AG04449 (cell line): ENCODE measurements at places on chromosomes 4 and X.

GRCh38 chrX:25241461-25241860, 225.7 kb upstream of the ARX start:
- DNase-seq = no peak

- no peak for DNase-seq
Observed at GRCh38 chr4:4770610-4771009, 88.9 kb upstream of the MSX1 start.

DNA sequence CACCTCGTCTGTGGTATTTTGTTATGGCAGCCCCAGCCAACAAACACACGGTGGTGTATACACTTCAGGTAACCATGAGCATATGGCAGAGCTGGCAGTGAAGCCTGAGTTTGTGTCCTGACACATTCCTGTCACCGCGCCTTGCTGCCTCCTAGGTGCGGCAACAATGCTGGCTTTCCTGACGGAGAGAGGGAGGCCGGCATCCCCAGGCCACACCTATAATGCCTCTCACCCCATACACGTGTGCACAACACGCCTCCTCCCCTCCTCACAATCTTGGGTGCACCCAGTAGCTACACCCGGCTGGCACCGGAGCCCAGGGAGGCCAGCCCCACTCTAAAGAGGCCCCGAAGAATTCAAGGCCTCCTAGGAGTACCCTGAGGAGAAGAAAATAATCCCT, 158.5 kb downstream of the NSUN7 start:
- no peak for DNase-seq

DNA sequence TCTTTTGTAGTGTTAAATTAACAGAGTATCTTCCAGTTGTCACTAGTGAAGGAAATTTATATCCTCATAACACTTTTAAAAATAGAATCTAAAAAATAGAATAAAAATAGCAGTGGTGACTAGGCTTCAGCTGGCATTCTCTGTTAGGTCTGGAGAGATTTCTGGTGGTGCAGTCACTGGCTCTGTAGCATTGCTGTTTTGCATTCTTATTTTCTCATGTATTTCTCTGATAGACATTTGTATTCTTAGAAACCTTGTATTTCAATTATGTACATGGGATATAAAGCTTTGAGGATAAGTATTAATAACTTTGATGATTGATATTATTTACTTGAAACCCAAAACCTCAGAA, 87.6 kb downstream of the TMEM131L start:
- no peak for DNase-seq

DNA sequence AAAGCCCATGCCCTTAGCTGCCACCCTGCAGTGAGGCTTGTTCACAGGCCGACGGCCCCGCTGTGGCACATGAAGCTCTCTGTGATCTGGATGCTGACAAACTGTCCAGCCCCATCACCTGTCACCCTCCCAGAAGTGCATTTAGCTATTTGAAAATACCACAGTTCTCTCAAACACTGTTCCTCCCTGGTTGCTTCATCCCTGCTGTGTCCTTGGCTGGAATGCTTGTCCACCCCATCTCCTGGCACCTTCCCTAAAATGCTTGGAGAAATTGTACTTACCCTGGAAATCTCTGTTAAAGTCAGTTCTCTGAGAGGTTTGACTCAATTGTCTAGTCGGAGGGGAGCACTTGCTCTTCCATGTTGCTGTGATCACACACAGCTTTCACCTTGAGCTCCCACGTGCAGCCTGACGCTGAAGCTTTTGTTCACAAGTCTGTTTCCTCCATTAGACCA, 10.1 kb downstream of the SYNPO2 start:
- DNase-seq = no peak

DNA sequence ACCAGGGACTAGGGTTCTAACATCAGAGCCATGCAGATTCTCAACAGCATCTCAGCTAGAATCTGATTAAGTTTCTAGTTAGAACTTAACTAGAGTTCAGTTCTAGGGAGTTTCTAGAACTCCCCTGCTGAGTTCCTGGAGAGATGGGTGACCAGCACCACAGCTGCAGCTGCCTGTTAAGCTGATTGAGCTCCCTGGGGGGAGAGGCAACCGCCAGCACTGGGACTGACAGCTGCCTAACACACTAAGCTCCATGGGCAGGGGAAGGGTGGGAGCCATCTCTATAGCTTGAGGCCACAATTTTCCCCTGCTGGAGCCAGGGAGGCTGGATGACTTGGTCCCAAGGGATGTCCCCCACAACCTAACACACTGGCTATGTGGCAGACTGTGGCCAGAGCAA, 84.2 kb downstream of the CHIC1 start:
- no peak for DNase-seq

DNA sequence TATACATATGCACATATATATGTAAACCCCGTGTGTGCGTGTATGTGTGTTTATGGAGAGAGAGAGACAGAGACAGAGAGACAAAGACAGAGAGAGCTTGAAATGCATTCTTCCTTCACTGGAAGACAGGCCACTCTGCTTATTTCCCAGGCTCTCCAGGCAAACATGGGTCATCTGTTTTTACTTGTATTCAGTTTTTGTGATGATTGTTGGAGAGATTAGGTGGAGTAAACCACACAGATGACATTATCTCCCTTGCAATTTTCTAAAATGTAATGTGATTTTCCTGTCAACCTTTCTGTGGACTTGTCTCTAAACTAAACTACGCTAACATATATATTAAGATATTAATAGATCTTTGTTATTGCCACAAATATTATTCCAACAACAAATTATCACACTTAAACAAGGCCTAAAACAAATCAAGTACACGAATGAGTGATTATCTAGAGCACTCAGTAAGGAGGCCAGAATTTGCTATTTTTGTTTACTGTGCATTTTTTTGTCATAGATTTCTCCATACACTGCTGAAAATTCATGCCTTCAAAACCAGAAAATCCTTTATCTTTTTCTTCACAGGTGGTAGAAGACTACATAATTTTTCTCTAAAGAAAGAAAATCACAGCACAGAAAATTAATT, 251.8 kb upstream of the SLIT2 start:
- no peak for DNase-seq

DNA sequence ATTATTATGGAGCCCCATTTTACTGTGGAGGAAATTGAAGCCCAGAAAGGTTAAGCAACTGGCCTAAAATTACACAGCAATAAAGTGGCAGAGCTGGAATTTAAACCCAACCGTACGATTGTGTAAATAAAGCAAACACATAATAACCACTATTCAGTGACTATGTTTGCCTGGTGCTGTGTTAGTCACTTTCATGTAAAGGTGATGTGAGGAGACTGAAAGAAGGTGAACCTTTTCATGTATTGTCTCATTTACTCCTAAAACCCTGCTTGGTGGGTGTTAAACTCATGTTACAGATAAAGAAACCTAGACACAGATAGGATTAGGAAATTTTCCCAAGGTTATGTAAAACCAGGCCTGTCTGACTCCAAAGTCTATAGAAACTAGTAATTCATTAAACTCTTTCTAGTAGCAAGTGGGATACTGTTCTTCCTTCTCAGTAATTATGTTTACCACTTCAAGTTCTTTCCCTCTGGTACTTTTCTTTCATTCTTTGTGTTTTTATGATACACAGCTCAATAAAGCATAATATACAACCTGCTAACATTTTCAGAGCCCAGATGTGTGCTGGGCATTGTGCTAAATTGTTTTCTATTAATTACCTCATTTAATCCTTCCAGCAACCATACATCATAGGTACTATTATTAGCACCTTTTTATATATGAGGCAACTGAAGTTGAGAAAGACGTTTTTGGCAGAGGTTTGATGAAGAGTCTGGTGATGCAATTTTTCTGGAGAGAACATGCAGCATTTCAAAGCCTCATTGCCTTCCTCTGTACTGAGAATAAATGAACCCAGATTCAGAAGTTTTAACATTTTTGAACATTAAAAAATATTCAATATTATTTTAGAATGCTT, 202.7 kb downstream of the SPRY1 start:
- DNase-seq = no peak

DNA sequence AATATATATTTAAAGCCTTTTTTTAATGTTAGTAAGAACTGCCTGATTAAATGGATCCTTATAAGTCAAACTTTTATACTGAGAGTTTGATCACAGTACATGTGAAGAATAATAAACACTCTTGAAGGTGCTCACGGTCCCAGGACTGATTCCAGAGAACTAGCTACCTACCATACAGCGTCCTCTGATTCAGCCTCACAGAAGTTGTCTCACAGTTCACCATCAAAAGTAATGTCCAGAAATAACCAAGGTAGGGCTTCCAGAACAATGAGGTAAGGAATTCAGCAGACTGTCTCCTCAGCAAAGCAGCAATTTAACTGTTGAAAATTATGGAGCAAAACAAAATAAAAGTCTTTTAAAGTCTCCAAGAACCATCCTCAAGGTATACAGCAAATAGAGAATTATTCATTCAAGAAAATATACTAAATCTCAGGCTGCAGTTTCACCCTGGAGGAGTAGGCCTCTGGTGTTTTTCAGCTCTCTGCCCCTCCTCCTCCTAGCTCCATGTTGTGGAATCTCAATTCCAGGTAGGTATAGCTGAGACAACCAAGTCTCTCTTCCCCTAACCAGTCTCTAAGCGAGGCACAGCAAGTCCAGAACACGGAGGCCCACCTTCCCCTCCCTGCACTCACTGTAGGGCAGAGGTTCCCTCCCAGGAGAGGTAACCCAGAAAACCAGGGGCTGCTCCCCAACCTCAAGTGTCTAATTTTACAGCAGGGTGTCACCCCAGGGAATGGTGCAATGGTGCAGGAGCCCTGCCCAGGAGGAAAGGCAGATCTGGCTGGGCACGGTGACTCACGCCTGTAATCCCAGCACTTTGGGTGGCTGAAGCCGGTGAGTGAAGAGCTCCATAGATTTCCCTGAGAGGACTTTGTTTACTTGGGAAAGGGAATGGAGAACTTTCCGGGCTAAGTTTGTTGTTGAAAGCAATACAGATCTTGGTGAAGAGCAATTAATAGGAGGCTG, 28.6 kb downstream of the FAM241A start:
- DNase-seq = no peak

- DNase-seq = no peak
Observed at GRCh38 chr4:37889849-37890800, 759 bp upstream of the TBC1D1 start.

GRCh38 chrX:1851527-1851926, 236.7 kb downstream of the ASMT start:
- DNase-seq = no peak

GRCh38 chrX:19897091-19897490, 9.7 kb upstream of the SH3KBP1 start:
- no peak for DNase-seq

- no peak for DNase-seq
Observed at GRCh38 chr4:22090661-22091351, 142.2 kb upstream of the KCNIP4 start.

DNA sequence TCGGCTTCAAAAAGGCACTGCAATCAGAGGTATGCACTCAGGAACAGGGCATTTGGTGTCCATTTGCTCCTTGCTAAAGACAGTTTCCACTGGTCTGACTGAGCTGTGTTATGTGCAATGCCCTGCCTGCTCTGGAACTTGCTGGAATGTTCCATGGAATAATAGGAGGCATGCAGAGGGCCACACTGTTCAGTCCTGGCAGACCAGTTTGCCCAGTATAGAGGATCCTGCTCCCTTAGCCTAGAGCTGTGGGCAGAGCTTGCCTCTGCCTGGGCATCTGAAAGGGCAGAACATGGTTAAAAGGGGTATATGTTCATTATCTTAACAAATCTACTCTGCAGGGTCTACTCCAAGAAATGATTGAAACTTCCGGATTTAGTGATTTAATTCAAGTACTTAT, 27.8 kb upstream of the CD99L2 start:
- DNase-seq = no peak

DNA sequence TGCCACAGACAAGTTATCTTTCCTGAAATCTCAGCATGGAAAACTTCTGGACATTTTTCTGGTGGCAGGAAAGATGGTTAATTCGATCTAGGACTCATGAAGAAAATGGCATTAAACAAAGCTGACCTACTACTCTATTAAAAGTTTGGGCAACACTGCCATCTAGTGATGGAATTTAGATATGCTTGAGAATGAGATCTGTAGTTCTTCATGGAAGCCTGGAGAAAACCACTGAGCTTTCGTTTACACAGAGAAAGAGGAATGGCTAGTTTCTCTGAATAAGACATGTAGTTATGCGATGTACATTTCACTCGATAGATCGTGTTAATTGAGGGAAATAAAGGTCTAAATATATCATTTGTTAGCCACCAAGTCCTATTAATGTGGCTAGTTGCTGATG, 51.7 kb upstream of the CHRDL1 start:
- no peak for DNase-seq

- DNase-seq = no peak
Observed at GRCh38 chr4:87078987-87079486, 141.4 kb downstream of the KLHL8 start.

- DNase-seq = no peak
Observed at GRCh38 chr4:147064856-147065255, 119.2 kb upstream of the TTC29 start.

DNA sequence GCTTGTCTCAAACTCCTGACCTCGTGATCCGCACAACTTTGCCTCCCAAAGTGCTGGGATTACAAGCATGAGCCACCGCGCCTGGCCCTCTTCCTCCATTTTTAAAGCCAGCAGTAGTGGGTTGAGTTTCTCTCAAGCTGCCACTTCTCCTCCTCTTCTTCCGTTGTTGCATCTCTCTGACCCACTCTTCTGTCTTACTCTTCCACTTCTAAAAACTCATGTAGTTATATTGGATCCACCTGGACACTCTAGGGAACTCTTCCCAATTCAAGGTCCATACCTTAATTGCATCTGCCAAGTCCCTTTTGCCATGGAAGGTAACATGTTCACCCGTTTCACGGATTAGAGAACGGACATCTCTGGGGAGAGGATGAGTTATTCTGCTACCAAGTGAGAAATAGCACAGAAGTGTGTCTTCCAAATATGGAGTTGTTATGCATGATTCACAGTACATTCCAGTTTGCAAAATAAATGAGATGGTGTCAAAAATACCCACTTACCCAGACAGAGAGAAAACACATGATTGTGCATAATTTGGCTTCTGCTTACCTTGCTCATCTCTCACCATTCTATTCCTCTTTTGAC, 51.8 kb downstream of the GBA3 start:
- DNase-seq = no peak

DNA sequence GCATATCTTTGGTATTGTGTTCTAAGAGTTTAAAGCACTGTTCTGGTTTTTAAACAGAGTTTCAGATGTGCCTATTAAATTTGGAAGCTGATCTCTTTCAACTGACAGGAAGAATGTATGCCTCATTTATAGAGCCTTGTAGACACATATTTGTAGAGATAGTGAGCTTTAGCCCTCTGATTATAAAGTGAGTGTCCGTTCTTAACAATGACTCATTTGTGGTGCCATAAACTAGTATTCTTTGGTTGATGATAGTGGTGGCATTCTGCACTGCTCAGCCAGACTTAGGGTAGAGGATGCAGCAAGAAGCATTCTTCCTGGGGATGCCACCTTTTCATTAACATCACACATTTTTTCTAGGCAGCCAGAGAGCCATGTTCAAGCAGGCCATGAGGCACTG, 121.7 kb downstream of the TLL1 start:
- DNase-seq = no peak

- no peak for DNase-seq
Observed at GRCh38 chr4:57071326-57071725, 38.9 kb downstream of the IGFBP7 start.

GRCh38 chrX:51568586-51568985, 50.1 kb downstream of the CENPVL3 start:
- peak; percentile 53 for DNase-seq

GRCh38 chr4:24260923-24261564, 323.3 kb downstream of the DHX15 start:
- no peak for DNase-seq
